ENCODE measurements at places on chromosomes 6 and 20. TPM values are rescaled to one million over a fixed set of nuclear protein-coding genes. Genes with fewer than 3 reads are reported as not detected.

GRCh38 chr20:11454966-11455799, 462.5 kb upstream of the BTBD3 start:
- DNase-seq = no peak
- H3K4me1 ChIP-seq = peaks cover 51% of the 10 kb centered on the region
- H3K4me3 ChIP-seq = no peak overlapping the region
- no peak overlapping the region for H3K27ac ChIP-seq
- no peaks in the 10 kb centered on the region for H3K36me3 ChIP-seq

DNA sequence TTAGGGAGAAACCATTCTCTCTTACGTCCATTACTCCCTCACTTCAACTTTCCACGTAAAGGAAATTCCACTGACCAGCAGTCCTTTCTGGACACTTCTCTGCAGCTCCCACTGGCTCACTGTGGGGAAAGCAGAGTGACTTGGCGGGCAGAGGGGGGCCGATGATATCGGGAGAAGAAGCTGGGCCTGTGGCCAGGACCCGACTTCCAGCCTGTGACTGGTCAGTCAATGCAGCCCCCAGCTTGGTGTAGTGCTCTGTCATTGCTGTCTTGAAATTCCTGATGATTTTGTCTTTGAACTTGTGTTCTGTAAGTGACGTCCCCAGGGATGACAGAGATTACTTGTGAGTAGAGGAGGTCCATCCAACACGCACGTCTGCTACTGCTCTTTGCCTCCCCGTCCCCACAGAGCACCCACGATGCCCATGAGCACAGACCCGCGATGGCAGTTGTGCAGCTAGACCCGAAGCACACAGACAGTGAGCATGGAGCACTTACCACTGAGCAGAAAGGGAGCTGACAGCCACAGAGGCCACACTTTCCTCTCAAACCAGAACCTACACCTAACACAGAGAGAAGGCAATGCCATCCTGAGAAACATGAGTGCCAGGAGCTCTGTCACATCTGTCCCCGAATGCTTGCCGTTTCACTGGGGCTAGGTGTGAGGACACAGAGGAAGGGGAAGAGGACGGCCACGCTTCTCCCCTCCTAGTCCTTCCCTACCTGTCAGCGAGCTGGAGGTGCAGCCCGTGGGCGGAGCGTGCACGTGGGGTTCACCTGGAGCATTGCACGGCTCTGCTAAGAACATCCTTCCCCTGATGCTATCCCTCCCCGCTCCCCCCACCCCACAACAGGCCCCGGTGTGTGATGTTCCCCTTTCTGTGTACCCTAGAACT, 25.7 kb downstream of the DACT2 start:
- H3K4me1 ChIP-seq = no peaks in the 10 kb centered on the region
- no peak overlapping the region for H3K4me3 ChIP-seq
- peaks cover 3% of the 10 kb centered on the region for H3K36me3 ChIP-seq
- no peaks in the 10 kb centered on the region for H3K27me3 ChIP-seq
- H3K27ac ChIP-seq = no peak overlapping the region
- DNase-seq = no peak

Gene DEF6
- 12.8 TPM for total RNA-seq

- H3K27ac ChIP-seq = 0 out of 2 replicates have a peak overlapping the region, but pooled peaks have one; percentile 87
- peaks cover 44% of the 10 kb centered on the region for H3K4me1 ChIP-seq
- no peaks in the 10 kb centered on the region for H3K27me3 ChIP-seq
- H3K4me3 ChIP-seq = peak overlapping the region; percentile 84
Observed at GRCh38 chr20:58889798-58890517, 37.4 kb downstream of the GNAS start.

- H3K4me3 ChIP-seq = 0 out of 2 replicates have a peak overlapping the region, but pooled peaks have one; percentile 4
- peaks cover 80% of the 10 kb centered on the region for H3K4me1 ChIP-seq
- H3K27ac ChIP-seq = peak overlapping the region; percentile 96
- H3K36me3 ChIP-seq = peaks cover 32% of the 10 kb centered on the region
- peaks cover 4% of the 10 kb centered on the region for H3K27me3 ChIP-seq
Observed at GRCh38 chr6:14380086-14380820, 262.7 kb downstream of the CD83 start.

Data from WTC11 (cell line).